Spleen (tissue), 13 donors: ENCODE measurements at places on chromosomes 2 and 18.

- DNase-seq = no peak
These were observed 419.2 kb downstream of the NR4A2 start for GRCh38 chr2:155913356-155913755.

DNA sequence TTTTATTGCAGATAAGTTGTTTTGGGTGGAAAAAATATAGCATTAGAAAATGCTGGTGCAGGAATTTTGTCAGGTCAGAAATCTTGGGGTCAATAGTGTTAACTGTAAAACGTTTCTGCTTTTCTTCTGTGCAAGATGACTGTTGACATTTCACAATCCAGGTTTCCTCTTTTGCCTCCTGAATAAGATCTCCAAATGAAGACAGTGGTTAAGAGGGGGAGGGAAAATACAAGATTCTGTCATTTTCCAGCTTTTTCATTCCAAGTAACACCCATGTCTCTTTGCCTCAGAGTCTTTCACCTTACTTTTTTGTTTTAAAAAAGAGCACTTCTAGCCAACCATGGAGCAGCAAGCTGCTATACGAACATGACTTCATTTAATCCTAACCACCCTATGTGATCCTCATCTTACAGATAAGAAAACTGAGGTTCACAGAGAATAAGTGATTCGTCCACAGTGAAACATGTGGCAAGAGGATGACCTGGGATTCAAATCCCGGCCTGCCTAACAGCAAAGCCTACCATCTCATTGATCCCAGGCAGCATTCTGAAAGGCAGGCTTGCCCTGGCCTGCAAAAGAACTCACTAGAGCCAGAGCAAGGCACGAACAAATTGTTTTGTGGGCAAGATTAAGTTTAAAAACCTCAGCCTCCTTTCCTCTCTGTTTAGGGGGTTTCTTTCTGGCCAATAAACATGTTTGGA lies 3.0 kb downstream of the PLEK start:
- no peak for DNase-seq

DNA sequence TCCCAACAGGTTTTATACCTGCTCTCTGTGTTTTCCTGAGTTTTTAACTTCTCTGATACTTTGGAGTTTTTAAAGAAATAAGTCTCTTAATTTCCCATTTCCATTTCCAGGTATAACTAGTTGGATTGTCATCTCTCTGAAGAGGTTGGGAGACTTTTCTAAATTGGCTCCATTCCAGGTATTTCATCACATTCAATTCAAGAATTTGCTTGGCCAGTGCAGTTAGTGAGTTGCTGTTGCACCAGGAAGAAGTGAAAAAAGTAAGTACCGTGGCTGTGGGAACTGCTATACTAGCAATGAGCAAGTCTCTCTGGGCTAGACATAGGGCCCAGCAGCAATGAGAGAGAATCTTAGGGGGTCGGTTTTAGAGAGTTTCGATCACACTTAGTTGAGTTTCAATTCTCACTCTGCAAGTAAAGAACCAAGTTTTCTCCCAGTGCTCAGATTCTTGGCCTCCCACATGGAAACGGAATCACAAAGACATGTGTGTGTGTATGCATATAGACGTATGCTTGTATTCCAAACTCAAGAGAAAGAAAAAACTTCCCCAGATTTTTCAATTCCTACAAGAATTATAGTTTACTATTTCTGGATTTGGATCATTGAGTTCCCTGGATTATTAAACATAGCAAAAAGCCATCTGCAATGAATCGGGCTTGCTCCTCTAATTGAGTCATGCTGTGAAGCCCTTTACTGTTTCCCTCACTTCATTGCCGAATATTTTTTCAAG lies 894.4 kb downstream of the BCL11A start:
- no peak for DNase-seq

- DNase-seq = peak; percentile 51
These were observed 4.0 kb downstream of the MOCOS start for GRCh38 chr18:36191286-36191685.

DNA sequence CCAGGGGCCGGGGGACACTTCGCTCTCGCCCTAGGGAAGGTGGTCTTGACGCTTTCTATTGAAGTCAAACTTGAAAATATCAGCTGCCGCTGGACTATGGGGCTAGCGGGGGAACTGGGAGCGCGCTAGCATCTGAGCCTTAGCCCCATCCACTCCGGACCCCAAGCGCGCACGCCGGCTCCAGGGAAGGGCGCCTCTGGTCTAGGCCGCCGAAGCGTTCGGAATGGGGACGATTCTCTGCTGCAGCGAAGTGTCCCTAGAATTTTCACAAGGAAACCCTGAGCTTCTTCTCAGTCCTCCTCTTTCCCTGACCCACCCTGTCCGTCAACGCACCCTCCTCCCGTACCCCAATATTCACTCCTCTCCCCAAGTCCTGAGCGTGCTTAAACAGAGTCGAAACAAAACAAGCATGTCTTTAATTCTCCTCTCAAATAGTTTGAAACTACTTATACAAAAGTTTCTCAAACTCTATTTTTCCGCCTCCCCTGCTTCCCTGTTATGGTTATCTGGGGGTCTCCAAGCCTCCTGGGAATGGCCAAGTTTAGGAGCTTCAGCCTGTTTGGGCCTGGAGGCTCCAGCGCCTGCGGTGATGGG lies 5.0 kb downstream of the RAX start:
- peak; percentile 41 for DNase-seq

GRCh38 chr2:207394203-207394781 lies 135.5 kb upstream of the CREB1 start:
- DNase-seq = no peak

GRCh38 chr2:15805206-15805605 lies 135.1 kb upstream of the MYCN start:
- DNase-seq = no peak

DNA sequence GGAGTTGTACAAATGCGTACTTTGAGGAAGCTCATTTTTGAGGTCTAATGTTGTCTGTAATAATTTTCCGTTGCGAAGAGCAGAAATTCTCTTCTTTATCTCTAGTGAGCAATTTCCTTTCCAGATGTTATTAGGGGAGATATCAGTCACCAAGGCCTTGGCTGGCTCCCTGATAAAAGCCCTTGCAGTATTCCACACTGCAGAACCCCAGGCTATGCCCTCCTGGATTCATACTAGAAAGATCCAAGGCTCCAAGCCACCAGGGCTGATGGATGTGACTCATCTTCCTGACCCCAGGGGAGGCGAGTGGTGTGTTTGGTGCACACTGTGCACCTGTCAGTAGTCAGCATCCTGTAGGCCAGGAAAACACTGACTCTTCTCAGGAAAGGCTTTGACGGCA lies 34.7 kb downstream of the INO80C start:
- no peak for DNase-seq

DNA sequence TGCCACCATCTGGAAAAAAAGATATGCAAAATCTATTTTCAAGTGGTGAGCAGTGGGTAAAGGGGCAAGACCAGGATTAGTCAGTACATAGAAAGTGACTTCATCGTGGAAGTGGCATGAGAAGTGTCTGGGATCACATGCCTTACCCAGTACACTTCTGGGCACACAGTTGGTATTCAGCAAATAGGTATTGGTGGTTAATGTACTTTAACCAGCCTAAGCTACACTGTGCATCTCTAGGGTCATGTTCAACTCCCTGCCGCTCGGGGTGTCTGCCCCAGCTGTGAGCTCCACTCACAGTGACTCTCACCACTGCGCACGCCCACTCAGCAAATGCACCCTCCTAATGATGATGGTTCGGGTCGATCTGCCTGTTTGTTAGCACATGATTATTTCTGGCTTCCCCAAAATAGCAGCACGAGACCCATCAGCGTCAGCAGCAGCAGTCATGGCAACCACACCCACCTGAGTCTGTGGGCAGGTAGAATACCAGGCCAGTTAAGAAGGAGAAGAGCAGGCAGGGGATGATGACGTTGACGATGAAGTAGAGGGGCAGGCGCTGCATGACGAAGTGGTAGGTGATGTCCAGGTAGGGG lies 11.1 kb downstream of the CHRNA1 start:
- DNase-seq = no peak

DNA sequence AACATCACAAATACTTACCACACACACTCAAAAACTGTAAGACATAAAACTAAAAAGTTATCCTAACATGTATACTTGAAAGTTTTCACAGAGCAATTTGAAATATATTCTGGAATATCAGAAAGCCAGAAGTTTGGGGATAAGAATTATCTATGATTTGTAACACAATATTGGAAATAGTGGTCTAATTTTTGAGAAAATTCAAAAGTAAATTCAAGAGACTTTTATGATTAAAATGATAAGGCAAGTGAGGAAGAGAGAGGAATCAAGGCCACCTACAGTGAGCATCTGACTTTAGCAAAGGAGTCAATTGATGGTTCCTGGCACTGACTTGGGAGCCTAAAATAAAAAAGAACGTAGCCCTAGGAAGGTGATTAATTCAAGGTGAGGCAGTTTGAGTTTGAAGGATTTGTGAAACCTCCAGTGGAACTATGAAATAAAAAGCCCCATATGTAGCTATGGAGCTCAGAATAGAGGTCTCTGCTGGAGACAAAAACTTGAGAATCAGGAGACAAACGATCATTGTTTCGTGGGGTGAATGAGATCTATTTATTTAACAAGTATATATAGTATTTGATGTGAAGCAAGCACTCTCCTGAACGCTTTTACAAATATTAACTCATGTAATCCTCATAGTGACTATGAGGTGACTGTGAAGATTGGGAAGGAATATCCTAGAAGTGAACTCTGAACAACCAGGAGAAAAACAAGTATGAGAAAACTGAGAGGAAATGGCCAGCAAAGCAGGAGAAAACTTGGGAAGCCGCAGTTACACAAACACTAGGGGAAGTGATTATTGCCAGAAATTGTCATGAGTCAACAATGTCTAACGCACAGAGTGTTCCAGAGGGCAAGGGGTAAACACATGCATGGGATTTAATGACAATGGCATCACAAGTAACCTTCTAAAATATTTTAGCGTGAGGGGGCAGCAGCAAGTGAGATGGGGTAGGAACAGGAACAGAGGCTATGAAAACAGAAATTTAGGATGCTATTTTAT lies 12.8 kb downstream of the TFPI start:
- DNase-seq = no peak

DNA sequence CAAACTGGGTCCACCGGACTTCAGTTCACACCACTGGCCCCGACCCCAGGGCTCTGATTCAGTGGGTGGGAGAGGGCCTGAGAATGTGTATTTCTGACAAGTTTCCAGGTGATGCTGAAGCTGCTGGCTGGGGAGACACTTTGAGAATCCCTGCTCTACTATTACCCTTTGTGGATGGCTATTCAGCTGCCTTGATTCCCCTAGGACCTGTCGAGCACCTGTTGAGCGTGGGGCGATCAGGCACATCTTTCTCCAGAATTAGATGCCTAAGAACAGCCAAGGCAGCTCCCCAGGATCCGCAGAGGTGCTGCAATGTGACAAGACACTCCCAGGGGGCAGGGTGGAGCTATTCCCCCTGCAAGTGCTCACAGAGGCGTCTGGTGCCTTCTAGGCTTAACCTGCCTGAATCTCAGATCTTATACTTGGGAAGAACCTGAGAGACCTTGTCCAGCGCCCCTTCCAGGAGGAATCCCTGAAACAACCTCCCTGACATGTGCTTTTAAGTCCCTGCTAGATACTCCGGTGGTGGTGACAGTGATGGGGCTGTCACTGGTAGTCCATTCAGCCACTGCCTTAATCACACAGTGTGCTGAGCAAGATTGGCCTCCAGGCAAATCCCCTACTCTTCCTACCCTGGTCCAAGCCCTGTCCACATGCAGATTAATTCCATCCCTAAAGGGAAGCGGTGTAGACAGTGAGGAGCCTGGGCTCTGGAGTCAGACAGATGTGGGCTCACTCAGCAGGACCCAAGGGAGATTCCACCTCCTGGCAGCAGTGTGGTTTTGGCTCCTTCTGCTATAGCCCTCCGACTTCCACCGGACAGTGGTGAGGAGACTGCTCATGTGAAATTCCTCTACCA lies 43.4 kb upstream of the OTOF start:
- DNase-seq = peak; percentile 67

GRCh38 chr2:68086166-68086565 lies 23.4 kb upstream of the C1D start:
- no peak for DNase-seq

- DNase-seq = no peak
These were observed 19.1 kb downstream of the PDK1 start for GRCh38 chr2:172574965-172575364.

DNA sequence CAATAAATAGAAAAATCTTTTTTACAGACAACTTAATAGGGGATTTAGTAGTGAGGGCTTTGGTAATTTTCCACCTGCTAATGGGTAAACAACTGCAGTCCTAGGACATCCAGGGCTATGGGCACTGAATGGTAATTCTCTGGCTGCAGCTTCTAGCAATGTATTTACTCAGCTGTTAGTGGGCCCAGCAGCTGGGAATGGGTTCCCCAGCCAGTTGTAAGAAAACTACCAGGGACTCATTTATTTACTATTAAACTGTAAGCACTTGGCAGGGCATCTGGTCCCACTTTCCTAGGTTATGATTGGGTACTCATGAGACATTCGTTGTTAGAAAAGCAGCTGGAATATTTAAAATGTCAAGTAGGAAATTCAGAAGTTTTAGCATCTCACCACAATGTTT lies 363.8 kb upstream of the TRIB2 start:
- no peak for DNase-seq

DNA sequence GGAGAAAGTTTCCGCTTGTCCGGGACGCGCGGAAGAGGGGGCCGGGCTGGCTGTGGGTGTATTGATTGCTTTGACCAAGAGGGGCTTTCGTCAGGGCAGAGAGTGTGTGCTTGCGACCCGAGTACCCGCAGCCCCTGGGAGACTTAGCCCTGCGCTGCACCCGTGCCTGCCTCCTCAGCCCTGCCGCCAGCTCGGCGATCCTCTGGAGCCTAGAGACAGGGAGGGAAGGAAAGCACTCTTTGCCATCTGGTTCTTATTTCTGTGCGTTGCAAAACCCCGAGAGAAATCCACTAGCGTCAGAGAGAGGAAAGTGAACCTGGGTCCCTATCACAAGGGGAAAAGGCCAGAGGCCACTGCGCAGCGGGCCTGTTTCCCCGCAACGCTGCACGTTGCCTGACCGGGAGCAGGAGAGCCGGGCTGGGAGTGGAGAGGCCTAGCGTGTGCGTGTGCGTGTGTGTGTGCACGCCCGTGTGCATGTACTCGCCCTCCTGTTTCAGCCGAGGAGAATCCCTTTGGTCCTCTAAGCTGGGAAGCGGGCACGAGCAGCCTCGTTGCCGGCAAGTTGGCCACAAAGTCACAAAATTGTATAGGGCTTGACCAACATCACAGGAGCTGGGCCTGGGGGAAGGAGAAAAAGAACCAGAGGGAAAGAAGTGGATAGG lies 1.7 kb downstream of the SIX3 start:
- DNase-seq = no peak

- no peak for DNase-seq
These were observed 103.0 kb upstream of the STK39 start for GRCh38 chr2:168350380-168350779.

- no peak for DNase-seq
These were observed 33.6 kb downstream of the NCAPH start for GRCh38 chr2:96369186-96369585.

- DNase-seq = no peak
These were observed 5.4 kb upstream of the TANC1 start for GRCh38 chr2:158963071-158963470.

GRCh38 chr2:127220768-127221527 lies 849 bp upstream of the CYP27C1 start:
- DNase-seq = no peak
